H7 (cell line): ENCODE measurements at places on chromosomes 6 and 20.

- peak; percentile 76 for DNase-seq
These were observed 78.5 kb downstream of the CBFA2T2 start for GRCh38 chr20:33568378-33568777.

DNA sequence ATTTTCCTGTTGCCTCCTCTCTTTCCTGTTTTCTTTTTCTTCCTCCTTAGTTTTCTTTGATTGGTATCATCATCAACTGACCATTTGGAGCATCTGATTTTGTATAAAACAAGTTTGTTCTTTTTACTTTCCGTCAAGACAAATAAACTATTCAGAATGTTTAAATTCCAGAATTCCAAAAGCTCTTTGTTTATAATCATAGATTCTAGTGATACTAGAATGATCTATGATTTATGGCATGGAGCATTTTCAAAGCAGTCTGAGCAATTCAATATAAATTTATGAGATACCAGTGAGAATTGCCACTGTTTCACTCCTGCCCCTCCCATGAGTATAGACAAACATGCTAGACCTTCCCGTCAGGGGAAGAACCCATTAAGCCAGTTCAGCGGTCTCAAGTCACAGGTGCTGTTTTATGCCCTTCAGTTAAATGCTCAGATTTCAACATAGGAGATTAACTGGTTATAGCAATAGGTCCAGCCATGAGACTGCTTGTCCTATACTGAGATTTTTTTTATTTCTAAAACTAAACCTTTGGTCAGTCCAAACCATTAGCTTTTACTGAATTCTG lies 60.7 kb downstream of the GRIK2 start:
- DNase-seq = no peak

DNA sequence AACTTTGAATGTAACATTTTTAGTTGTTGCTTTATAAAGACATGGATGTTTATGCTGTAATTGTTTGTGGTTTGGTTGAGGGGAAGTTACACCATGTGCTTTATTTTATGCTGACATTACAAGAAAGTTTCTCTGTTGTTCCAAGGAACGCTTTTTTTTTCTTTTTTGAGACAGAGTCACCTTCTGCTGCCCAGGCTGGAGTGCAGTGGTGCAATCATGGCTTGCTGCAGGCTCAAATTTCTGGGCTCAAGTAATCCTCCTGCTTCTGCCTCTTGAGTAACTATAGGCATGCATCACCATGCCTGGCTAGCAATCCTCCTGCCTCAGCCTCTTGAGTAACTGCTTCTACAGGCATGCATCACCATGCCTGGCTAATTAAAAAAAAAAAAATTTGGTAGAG lies 21.0 kb upstream of the IFNGR1 start:
- no peak for DNase-seq

DNA sequence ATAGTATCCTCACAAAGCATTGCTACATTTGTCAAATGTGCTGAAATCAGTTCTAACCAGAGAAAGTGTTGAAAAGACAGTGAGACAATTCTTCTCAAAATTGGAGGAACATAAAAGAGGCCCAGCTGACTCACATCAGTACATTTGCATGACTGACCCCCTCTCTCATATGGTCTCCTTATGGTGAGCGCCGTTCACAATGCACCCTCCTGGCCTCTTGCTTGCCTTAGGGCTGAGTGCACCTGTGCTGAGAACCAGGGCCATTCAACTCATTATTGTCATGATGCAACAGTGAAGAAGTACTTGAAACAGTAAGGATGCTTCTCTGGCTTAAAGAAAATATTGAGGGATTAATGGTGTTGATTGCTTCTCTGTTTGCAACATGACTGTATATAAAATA lies 375.2 kb upstream of the AGPAT4 start:
- no peak for DNase-seq

DNA sequence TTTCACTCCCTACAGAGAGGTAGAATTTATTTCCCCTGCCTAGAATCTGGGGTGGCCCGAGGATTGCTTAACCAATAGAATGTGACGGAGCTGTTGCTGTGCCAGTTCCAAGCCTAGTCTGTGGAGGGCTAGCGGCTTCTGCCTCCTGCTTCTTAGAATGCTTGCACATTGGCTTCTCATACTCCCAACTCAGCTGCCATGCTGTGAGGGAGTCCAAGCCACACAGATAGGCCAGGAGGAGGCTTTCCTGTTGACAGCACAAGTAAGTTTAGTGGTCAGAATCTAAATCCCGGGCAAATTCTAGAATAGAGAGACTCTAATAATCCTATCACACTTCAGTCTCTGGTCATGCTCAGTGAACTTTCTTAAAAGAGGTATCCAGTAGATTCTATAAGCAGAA lies 57.5 kb upstream of the SNRPB2 start:
- DNase-seq = no peak

- DNase-seq = no peak
These were observed 172.2 kb upstream of the CENPW start for GRCh38 chr6:126167726-126168125.

DNA sequence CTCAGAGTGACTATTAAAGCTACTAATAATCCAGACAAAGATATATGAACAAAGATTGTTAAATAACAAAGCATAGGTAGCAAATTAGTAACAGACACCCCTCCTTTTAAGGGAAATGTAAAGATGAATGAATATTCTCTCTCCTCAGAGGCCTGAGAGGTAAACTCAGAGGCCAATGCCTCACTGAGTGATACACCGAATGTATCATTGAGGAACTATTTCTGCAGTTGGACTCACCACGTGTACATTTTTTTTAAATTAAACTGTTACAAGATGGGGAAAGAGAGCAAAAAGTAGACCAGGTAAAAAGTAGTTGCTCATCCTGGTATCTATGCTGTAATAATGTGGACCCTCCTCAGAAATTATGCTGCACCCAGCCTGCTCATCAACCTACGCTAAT lies 72.3 kb upstream of the IPCEF1 start:
- no peak for DNase-seq

DNA sequence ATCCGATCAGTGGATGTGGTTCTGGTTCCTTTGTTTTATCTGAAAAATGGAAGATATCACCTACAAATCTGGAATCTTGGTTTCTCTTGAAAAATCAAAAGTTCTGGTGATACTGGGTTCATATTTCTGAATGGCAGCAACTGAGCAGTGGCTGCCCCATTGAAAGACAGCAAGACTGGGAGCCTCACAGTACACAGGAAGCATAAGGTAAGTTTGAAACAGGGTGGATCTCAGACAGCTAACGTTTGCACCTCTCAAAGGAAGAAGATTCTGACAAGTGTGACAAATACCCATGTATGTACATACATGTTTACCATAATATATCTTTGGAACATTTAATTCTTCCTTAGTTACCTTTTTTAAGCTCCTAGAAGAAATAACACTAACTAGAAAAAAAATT lies at the start of gene SAMD3:
SAMD3 (minus strand) TSS at position 177 of the 400 bp plus-strand sequence. CDS start 7,678 bp downstream, outside the sequence.
- DNase-seq = no peak

DNA sequence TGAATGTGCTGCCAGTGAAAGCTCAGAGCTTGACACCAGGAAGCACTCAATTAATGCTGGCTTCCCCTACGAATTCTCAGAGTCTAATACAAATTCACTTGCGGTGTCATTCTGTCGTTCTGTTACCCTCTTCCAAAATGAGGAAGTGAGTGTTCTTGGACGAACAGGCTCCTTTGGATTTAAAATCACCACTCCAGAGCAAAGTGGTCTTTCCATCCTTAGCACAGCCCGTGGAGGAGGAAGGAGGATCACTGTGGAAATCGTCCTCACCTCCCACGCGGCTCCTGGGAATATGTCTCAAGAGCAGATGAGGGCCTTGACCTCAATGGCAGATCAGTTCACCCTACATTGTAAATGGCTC lies 41.7 kb downstream of the RIOK1 start:
- DNase-seq = no peak

DNA sequence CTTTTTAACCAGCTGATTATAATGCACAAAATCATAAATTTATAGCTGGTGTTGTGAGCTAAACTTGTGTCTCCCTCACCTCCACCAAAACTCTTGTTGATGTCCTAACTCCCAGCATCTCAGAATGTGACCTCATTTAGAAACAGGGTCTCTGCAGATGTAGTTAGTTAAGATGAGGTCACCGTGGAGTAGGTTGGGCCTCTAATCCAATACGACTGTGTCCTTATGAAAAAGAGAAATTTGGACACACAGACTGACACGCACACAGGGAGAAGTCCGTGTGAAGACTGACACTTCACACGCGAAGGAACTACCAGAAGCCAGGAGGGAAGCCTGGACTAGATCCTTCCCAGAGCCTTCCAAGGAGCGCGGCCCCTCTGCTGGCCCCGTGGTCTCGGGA lies 46.5 kb downstream of the TRAM2 start:
- no peak for DNase-seq

GRCh38 chr20:57409316-57409671 lies 18.1 kb downstream of the RBM38 start:
- no peak for DNase-seq

DNA sequence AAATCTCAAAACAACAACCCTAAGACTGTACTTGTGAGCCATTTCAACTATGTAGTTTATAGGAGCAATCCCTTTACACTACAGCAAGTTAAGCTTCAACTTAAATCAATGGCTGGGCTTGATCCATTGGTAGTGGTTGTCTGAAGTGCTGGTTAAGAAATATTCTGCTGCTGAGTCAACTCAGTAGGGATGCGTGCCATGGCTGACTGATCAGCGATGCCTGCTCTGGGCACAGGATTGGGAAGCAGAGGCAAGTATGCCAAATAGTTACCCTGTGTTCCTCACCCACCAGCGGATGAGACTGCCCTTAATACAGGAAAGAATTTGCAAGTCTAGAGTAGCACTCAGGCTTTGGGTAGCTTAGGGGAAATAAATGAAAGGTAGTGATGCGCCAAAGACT lies 41.5 kb downstream of the GCM1 start:
- DNase-seq = no peak

- no peak for DNase-seq
These were observed 120.7 kb downstream of the EDN3 start for GRCh38 chr20:59421089-59421488.

DNA sequence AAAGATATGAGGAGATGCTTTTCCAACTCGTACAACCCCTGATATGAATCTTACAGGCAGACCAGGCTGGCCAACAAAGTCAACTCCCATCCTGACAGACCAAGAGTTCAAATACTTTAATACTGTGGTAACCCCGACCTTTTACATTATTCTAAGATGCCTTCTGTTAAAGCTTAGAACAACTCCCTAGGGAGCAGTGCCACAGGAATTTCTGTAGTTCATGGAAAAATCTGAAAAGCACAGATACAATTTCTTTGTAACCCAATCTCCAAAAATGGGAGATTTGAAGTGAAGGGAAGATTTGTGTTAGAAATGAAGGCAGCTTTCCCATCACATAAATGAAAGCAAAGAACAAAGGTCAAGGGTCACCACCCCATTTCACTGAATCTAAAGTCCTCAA lies 151.3 kb upstream of the BEND6 start:
- no peak for DNase-seq

DNA sequence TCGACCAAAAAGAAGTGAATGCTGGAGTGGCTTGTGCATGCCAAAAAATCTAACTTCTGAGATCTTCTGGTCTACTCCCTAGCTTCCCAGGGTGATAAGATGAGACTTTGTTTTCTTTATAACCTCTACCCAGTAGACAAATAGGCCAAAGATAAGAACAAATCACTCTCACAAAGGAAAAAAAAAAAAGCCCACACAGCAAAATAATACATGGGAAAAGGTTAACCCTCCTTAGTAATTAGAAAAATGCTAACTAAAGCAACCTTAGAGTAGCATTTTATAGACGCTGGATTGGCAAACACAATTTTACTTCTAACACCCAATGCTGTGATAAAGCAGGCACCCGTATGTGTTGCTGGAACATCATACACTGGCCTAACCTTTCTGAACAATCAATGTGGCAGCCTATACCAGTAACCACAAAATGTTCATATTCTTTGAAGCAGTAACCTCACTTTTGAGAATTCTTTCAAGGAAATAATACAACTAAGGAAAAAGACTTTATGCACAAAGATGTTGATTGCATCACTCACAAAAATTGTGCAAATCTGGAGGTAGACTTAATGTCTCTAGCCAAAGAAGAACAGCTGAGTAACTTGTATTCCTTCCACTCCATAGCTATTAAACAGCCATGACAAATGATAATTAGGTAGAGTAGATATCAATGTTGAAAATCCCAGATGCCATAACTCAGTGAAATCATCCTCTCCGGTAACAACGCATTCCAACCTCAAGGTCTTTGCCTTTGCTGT lies 116.3 kb upstream of the QKI start:
- no peak for DNase-seq

- no peak for DNase-seq
These were observed 30.2 kb upstream of the RNF8 start for GRCh38 chr6:37323580-37323979.

GRCh38 chr20:36607586-36608387 lies 2.2 kb downstream of the RAB5IF start:
- DNase-seq = no peak

DNA sequence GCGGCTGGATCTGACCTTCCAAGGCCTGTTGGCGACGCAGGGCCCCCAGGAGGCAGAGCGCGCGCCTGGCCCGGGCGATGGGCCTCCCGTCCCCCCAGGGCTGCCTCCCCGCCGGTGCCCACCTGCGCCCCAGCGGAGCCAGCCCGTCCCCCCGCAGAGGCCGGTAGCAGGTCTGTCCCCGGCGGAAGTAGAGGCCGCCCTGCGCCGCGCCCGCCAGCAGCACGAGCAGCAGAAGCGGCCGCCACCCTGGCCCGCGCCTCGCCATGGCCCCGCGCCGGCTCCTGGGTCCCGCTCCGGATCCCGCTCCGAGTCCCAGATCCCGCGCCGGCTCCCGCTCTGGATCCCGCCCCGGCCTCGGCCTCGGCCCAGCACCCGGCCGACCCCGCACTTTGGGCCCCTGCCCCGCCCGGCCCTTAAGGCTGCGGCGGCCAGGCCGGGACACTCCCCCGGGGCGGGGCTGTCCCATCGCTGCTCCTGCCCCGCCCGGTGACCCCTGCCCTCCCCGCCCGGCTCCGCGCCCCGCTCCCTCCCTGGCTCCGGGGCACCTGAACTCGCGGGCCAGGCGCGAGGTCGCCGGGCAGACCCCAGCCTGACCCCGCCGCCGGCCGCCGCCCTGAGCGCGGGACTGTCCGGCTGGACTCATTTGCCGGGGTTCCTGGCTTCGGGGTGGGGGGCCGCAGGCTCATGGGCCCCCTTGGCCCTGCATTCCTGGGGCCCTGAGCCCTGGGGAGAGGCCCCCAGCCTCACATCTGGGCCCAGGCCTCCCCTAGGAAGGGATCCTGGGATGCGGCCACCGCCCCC lies at the start of gene CTSZ:
CTSZ (minus strand) TSS at position 391 of the 801 bp plus-strand sequence; CDS start at position 265, 126 bp downstream.
- peak; percentile 98 for DNase-seq

- no peak for DNase-seq
These were observed 30.2 kb upstream of the NHSL1 start for GRCh38 chr6:138529478-138529877.

GRCh38 chr20:22449188-22449973 lies 135.0 kb downstream of the FOXA2 start:
- no peak for DNase-seq

- DNase-seq = no peak
These were observed 41.3 kb downstream of the PANK2 start for GRCh38 chr20:3930265-3931206.

GRCh38 chr20:25626779-25627178 lies 3.0 kb upstream of the NANP start:
- no peak for DNase-seq

- DNase-seq = no peak
These were observed 30.8 kb downstream of the BPIFB4 start for GRCh38 chr20:33110147-33110825.
